Adrenal gland (tissue), 19 donors: ENCODE measurements at places on chromosomes 12 and 14.

DNA sequence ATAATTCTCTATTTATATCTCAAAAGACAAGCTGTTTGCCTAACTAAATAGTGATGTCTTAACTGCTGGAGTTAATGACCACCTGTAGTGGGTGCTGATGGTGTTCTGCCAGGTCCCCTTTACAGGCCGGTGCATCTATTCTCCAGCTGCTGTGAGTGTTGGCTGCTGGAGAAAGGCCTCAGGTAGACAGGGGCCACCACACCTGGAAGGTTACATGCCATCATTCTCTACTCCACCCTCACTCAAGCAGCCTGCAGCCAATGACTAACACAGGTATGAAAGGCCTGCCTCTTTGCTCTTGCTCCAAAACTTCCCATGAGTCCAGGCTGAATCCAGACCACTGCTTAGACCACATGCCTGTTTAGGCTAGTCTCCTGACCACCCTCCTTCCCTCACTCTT is 73.9 kb downstream of the RPS6KA5 start:
- no peak overlapping the region for H3K4me3 ChIP-seq
- DNase-seq = no peak
- H3K4me1 ChIP-seq = no peaks in the 10 kb centered on the region
- no peaks in the 10 kb centered on the region for H3K27me3 ChIP-seq
- H3K27ac ChIP-seq = no peak overlapping the region

DNA sequence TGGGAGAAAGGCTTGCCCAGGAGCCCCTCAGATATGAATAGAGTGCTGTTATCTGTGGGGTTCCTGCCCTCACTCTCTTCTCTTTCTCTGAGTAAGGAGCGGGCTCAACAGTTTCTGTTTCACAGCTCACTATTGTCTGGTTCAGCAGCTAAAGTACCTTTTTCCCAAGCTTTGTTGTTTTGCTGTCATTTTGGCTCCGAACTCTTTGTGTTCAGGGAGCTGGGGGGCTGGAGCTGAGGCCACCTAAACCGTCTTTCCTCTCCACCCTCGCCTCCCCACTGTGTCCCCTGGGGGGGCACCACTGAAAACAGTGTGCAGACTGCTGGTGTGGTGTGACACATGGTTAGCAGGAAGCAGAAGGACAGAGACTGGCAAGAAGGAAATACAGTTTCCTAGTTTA is 51.4 kb downstream of the FBXW8 start:
- H3K27me3 ChIP-seq = no peaks in the 10 kb centered on the region
- H3K36me3 ChIP-seq = no peaks in the 10 kb centered on the region
- peaks cover 6% of the 10 kb centered on the region for H3K4me1 ChIP-seq
- DNase-seq = no peak
- H3K27ac ChIP-seq = no peak overlapping the region

DNA sequence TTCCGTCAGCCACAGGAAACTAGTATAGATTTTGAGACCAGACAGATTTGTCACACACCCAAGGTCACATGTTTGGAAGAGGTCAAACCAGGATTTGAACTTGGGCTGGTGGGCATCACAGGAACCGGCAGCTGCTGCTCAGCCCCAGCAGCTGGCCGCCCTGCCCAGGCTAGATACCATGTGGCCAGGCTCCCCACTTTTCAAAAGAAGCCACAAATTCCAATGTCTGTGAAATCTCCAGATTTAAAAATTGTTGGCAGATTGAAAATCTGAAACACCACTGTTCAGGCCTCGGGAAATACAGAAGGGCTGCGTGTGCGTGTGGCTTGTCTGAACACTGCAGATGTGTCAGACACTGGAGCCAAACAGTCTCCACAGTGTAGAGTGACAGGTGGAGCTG is 30.4 kb downstream of the MMAB start:
- no peaks in the 10 kb centered on the region for H3K36me3 ChIP-seq
- H3K4me1 ChIP-seq = peaks cover 19% of the 10 kb centered on the region
- no peak overlapping the region for H3K27ac ChIP-seq
- H3K27me3 ChIP-seq = no peaks in the 10 kb centered on the region

DNA sequence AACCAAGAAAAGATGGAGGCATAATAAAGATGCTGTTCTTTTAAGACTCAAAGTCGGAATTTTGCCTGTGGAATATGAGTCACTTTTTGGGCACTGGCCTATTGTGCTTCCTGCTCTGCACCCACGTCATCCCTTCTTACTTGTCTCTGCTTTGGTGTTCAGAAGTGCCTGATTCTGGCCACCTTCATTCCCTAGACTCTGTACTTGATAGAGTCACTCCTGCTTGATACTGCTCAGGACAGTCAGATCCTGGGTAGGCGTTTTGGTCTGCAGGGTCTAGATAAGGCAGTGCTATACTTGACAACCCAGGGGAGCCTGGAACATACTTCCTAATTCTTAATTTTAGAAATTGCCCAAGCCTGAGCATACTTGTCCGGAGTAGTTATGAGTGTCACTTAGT is 1.9 kb downstream of the LRRK2 start:
- H3K27me3 ChIP-seq = no peaks in the 10 kb centered on the region
- peak; percentile 75 for DNase-seq
- H3K36me3 ChIP-seq = no peaks in the 10 kb centered on the region
- peaks cover 14% of the 10 kb centered on the region for H3K4me1 ChIP-seq

GRCh38 chr14:93789228-93790130 is 1.2 kb upstream of the PRIMA1 start:
- no peak for DNase-seq
- no peaks in the 10 kb centered on the region for H3K4me1 ChIP-seq
- no peak overlapping the region for H3K4me3 ChIP-seq
- H3K27ac ChIP-seq = no peak overlapping the region
- H3K27me3 ChIP-seq = peaks cover 23% of the 10 kb centered on the region
- no peaks in the 10 kb centered on the region for H3K36me3 ChIP-seq
